ENCODE measurements at places on chromosomes 7 and 10. TPM values are rescaled to one million over a fixed set of nuclear protein-coding genes. Genes with fewer than 3 reads are reported as not detected.

The FAM25C gene
- polyA plus RNA-seq = not detected

DNA sequence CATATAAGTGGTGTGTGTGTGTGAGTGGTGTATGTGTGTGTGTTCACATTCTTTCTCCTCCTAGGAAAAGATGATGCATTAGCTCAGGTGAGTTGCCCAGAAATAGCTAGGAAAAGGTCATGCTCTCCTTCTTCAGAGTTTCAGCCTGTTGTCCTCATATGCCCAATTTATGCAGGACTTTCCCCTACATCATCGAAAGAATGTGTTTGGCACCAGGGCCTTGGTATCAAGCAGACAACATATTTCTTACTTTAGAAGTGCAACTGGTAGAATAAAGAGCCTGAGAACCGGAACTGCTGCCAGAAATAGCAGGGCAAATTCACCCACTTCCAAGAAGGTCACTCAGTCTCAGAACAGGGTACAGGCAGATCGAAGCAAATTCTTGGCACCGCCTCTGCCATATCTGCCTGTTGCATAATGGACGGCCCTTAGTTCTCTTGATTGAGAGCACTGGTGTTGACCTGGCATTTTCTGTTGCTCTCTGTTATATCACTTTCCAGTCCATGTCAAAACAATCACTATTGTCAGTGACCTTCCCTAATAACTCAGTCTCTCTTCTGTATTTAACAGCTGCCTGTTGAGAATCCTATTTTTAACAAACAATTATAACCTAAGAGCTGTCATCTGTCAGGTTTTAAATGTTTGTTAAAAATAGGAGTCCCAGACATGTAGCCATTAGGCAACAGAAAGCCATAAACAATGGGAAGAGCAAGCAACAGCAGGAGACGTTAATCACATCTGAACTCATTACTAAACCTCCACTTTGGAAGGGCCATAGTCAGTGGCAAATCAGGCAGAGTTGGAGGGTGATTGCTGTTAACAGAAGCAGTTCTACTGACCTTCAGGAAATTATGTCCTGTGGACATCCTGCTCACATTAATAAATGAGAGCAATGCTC, 20.7 kb downstream of the ADRB1 start:
- H3K4me3 ChIP-seq = no peak overlapping the region
- peaks cover 48% of the 10 kb centered on the region for H3K4me1 ChIP-seq
- no peak overlapping the region for H3K27ac ChIP-seq
- no peak for DNase-seq
- no peaks in the 10 kb centered on the region for H3K27me3 ChIP-seq
- no peaks in the 10 kb centered on the region for H3K36me3 ChIP-seq

The HOXA13 gene
- polyA plus RNA-seq = not detected

DNA sequence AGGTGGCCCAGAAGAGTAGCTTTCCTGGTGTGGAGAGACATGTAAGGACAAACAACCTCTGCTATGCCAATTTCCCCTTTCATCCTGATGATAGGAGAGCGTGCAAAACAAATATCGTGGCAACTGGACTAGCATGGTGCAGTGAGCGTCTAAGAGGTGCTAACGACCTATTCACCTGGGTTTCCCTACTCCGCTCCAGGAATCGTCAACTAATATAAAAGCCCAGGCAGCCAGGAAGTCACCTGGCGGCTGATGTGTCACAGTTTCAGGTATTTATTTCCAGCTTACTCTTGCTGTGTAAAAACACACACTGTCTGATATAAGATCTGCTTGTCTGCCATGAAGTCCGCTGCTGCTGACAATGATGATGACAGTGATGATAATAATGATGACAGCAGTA, 56.5 kb upstream of the EFCAB10 start:
- peaks cover 75% of the 10 kb centered on the region for H3K36me3 ChIP-seq
- H3K4me3 ChIP-seq = no peak overlapping the region
- no peak overlapping the region for H3K27ac ChIP-seq

The DPY19L1 gene
- polyA plus RNA-seq = 6.8 TPM

The LAMB1 gene
- 68.6 TPM for polyA plus RNA-seq

- H3K27me3 ChIP-seq = no peaks in the 10 kb centered on the region
- H3K27ac ChIP-seq = no peak overlapping the region
- H3K36me3 ChIP-seq = peaks cover 36% of the 10 kb centered on the region
- no peak overlapping the region for H3K4me3 ChIP-seq
- H3K4me1 ChIP-seq = peaks cover 4% of the 10 kb centered on the region
- no peak for DNase-seq
Measured at GRCh38 chr10:70834441-70835151, 18.8 kb downstream of the SGPL1 start.

- no peak overlapping the region for H3K27ac ChIP-seq
- no peak for DNase-seq
- H3K27me3 ChIP-seq = no peaks in the 10 kb centered on the region
- H3K36me3 ChIP-seq = no peaks in the 10 kb centered on the region
Measured at GRCh38 chr7:49692516-49692915, 80.9 kb upstream of the VWC2 start.

DNA sequence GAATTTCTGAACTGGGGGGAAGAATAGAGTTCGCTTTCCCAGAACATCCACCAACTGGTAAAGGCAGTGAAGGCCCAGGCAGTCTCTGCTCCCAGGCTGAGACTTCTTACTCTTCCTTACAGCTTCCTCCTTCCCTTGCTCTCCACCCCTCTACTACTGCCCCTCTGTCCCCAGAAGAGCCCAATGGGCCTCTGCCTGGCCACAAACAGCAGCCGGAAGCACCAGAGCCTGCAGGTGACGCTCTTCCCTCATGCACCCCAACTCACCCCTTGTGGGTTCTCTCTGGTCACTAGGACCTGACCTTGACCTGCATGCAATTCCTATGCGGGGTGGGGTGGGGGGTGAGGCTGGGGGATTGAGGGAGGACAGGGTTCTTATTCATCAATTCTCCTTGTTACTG, 16.5 kb downstream of the FAM131B start:
- H3K4me3 ChIP-seq = no peak overlapping the region
- no peak overlapping the region for H3K27ac ChIP-seq
- peaks cover 12% of the 10 kb centered on the region for H3K4me1 ChIP-seq
- no peak for DNase-seq
- no peaks in the 10 kb centered on the region for H3K36me3 ChIP-seq

The ANKIB1 gene
- 9.0 TPM for polyA plus RNA-seq

- H3K27ac ChIP-seq = no peak overlapping the region
- peaks cover 28% of the 10 kb centered on the region for H3K4me1 ChIP-seq
- DNase-seq = no peak
- no peaks in the 10 kb centered on the region for H3K27me3 ChIP-seq
- no peak overlapping the region for H3K4me3 ChIP-seq
Measured at GRCh38 chr10:13352519-13352918, 4.4 kb upstream of the SEPHS1 start.

The SORBS1 gene
- 9.5 TPM for polyA plus RNA-seq

The COL26A1 gene
- polyA plus RNA-seq = 0.22 TPM

- no peaks in the 10 kb centered on the region for H3K4me1 ChIP-seq
- peak overlapping the region; percentile 17 for H3K4me3 ChIP-seq
- no peak for DNase-seq
- no peaks in the 10 kb centered on the region for H3K36me3 ChIP-seq
- no peak overlapping the region for H3K27ac ChIP-seq
Measured at GRCh38 chr7:132750530-132751217, 174.4 kb upstream of the PLXNA4 start.

The NAT16 gene
- polyA plus RNA-seq = not detected

The KCNIP2 gene
- 1.3 TPM for polyA plus RNA-seq

- H3K4me3 ChIP-seq = no peak overlapping the region
- no peak for DNase-seq
- no peaks in the 10 kb centered on the region for H3K27me3 ChIP-seq
- no peaks in the 10 kb centered on the region for H3K36me3 ChIP-seq
- no peaks in the 10 kb centered on the region for H3K4me1 ChIP-seq
Measured at GRCh38 chr10:122126763-122127659, 138.0 kb downstream of the TACC2 start.

The TMEM196 gene
- 0.08 TPM for polyA plus RNA-seq

The IPMK gene
- polyA plus RNA-seq = 4.3 TPM

All from spleen (tissue), 13 donors.